ENCODE measurements at places on chromosomes 5 and 9. TPM values are rescaled to one million over a fixed set of nuclear protein-coding genes. Genes with fewer than 3 reads are reported as not detected.

DNA sequence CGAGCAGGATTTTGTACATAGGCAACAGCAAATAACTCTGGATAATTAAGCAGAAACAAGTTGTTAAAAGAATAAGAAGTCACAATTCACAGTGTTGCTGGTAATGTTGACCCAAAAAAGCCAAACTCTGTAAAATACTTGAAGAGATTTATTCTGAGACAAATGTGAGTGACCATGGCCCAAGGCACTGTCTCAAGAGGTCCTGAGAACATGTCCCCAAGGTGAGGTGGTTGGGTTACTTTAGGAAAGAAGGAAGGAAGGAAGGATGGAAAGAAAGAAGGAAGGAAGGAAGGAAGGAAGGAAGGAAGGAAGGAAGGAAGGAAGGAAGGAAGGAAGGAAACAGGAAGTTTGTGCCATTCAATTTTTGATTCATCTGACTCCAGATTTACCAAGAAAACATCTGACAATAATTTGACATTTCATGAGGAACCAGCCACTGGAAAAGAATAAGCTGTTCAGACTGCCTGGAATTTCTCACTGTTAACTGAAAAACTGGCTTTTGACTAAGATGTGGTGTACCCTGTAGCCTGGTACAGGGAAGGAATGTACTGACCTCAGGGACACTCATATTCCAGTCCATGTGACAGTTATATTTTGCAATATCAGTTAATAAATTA is 295.9 kb upstream of the TNC start:
- no peak for DNase-seq
- H3K36me3 ChIP-seq, result no peaks in the 10 kb centered on the region
- no peak overlapping the region for H3K27ac ChIP-seq
- peaks cover 6% of the 10 kb centered on the region for H3K27me3 ChIP-seq
- no peaks in the 10 kb centered on the region for H3K4me1 ChIP-seq

Gene BTNL9
- not detected for total RNA-seq

Gene DMRTA1
- not detected for total RNA-seq

Gene C9orf43
- total RNA-seq, result 0.34 TPM

Gene CCDC180
- total RNA-seq, result 5.1 TPM

DNA sequence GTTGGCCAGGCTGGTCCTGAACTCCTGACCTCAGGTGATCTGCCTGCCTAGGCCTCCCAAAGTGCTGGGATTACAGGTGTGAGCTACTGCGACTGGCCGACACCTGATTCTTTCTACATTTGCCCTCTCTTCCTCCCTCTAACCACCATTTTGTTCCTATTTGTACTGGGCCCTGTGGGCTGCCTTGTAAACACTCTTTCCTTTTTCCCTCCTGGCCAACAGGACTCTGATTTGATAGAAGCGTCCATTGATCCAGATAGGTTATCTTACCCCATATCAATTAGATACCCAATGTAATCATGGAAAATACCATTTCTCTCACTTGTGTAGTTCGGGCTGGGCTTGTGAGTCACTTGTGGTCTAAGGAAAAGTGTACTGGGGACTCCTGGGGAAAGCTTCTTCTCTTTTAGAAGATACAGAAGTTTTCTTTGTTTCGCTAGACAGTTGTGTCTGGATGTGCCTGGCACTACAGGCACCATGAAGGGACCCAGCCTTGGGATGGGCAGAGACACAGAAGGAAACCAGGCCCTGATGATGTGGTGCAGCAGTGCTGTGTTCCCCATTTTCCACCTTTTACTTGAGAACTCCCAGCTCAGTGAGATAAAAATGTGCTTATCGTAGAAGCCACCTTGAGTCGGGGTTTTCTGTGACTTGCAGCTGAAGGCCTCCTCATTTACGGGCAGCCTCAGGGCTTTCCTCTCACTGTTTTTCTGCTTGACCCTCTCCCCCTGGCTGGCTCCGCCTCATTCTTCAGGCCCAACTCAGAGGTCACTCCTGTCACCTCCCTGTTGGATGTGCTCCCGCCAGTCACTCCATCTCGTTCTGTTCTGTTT is 32.8 kb upstream of the CPEB4 start:
- H3K4me3 ChIP-seq, result no peak overlapping the region
- H3K36me3 ChIP-seq, result no peaks in the 10 kb centered on the region
- H3K27me3 ChIP-seq, result peaks cover 5% of the 10 kb centered on the region
- H3K27ac ChIP-seq, result no peak overlapping the region
- peaks cover 5% of the 10 kb centered on the region for H3K4me1 ChIP-seq

Gene DCP2
- total RNA-seq, result 128 TPM

Gene NMUR2
- not detected for total RNA-seq

- peaks cover 7% of the 10 kb centered on the region for H3K4me1 ChIP-seq
- no peaks in the 10 kb centered on the region for H3K36me3 ChIP-seq
- no peak overlapping the region for H3K27ac ChIP-seq
- no peak overlapping the region for H3K4me3 ChIP-seq
- peaks cover 40% of the 10 kb centered on the region for H3K27me3 ChIP-seq
These were observed 34.8 kb upstream of the DENND1A start for GRCh38 chr9:123964761-123965160.

Gene SYNPO
- total RNA-seq, result not detected

DNA sequence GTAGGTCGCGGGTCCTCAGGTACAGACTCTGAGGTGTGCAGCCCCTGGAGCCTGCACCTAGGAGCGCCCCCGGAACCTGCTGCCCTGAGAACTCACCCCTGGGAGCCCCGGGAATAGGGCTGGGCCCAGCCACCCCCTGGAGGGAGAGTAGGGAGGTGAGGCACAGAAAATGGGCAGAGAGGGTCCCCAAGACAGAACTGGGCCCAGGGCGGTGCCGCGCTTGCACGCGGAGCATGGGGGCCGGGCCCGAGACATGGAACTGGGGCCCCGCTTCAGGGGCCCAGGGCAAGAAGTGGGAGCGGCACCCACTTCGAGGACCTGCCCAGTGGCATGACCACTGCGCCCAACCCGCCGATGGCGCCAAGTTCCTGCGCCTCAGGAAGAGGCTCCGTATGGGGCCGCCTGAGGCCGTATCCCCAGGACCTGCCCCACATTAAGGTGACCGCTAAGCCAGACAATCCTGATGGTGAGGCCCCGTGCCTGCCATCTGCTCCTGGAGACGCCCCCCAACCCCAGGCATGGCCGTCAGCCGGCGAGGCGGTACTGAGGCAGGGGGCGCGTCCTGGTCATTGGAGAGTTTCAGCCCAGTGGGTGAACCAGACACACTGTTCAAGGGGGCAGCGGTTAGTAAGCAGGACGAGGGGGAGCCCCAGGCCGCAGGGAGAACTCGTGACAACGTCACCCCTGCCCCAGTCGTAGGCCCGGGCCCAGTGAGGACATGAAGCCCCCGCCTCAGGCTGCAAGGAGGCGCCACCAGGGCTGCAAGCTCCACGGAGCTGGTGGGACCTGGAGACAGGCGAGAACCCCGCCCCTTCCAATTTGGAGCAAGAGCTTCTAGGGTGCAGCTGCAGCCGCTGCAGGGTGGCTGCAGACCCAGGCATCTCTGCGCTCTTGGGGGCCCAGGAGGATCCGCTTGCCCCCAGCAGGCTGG is 89.5 kb upstream of the PUM3 start:
- no peaks in the 10 kb centered on the region for H3K27me3 ChIP-seq
- no peak overlapping the region for H3K4me3 ChIP-seq
- no peaks in the 10 kb centered on the region for H3K4me1 ChIP-seq
- DNase-seq, result no peak
- H3K36me3 ChIP-seq, result no peaks in the 10 kb centered on the region

GRCh38 chr9:79776581-79776980 is 204.8 kb downstream of the TLE4 start:
- H3K4me1 ChIP-seq, result no peaks in the 10 kb centered on the region
- peaks cover 6% of the 10 kb centered on the region for H3K27me3 ChIP-seq
- no peak for DNase-seq
- no peak overlapping the region for H3K4me3 ChIP-seq
- H3K36me3 ChIP-seq, result no peaks in the 10 kb centered on the region

DNA sequence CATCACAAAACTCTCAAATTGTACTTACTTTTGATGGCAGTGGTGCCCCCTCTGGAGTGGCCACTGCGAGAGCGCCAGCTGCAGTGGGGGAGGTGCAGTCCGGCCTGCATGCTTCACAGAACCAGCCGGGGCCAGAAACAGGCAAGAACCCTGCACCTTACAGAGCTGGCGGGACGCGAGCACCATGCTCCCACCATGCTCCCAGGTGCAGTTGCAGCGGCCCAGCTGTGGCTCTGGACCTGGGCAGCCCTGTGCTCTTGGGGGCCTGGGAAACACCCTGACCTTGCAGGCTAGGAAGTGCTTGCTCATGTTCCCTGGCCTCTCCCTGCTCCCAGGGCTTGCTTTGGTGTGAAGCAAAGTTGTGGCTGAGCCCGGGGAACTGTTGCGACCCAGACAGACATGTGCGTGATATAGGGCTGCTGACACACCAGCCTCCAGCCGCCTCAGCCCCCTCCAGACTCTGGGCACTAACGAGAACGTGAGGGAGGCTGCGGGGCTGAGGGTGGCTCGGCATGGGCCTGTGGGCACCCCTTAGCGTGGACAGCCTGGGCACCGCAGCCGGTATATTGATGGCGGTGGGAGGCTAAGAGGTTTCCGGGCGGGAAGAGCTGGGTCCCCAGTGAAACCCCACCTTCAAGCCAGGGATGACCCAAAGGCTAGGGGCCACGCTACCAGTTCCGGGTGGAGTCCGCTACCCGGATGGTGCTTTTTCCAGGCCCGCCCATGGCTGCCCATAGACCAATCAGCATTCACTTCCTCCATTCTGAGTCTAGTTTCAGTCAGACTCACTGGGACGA is 1809.9 kb upstream of the ACO1 start:
- no peak for DNase-seq
- no peaks in the 10 kb centered on the region for H3K36me3 ChIP-seq
- no peak overlapping the region for H3K27ac ChIP-seq

GRCh38 chr5:115369430-115370144 is 73.1 kb upstream of the CCDC112 start:
- DNase-seq, result no peak
- peaks cover 4% of the 10 kb centered on the region for H3K27me3 ChIP-seq
- no peak overlapping the region for H3K27ac ChIP-seq
- H3K36me3 ChIP-seq, result no peaks in the 10 kb centered on the region
- no peak overlapping the region for H3K4me3 ChIP-seq
- H3K4me1 ChIP-seq, result no peaks in the 10 kb centered on the region

DNA sequence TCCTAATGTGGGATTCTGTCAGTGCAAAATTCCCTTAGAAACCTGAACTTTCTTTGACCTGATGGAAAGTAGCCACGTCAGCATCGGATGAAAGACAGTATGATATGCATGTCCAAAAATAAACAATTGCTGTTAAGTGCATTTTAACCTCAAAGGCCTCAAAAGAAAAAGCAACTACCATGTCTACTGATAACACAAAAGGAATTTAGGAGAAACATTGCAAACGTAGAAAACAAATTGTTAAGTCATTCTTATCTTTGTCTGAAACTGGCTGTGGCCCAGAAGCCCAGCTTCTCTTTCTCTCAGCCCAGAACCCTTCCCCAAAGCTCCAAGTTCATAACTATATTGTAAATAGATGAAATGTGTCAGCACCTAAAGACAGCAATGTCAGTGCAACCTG is 11.1 kb upstream of the LHFPL2 start:
- H3K4me1 ChIP-seq, result no peaks in the 10 kb centered on the region
- H3K36me3 ChIP-seq, result no peaks in the 10 kb centered on the region
- H3K27me3 ChIP-seq, result peaks cover 37% of the 10 kb centered on the region
- DNase-seq, result no peak

DNA sequence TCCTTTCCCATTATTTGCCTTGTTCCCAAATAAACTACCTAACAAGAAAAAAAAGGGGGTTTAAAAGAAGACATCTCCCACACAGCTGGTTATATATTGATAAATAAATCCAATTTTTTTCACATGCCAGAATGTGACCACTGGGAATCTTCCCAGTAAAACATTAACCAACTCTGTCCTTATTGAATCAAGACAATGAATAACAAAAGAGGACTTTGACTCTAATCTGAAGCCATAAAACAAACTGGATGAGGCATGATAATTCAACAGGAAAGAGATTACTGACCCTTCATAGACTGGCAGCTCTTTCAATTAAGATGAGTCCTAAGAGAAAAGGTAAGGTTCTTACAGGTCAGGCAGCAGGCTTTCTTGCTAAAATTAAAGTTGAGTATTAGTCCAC is 165.8 kb upstream of the CDH6 start:
- no peak for DNase-seq
- H3K27me3 ChIP-seq, result no peaks in the 10 kb centered on the region
- H3K36me3 ChIP-seq, result no peaks in the 10 kb centered on the region
- H3K27ac ChIP-seq, result no peak overlapping the region

GRCh38 chr9:83701286-83701685 is 6.5 kb downstream of the UBQLN1 start:
- H3K27ac ChIP-seq, result no peak overlapping the region
- H3K4me1 ChIP-seq, result peaks cover 47% of the 10 kb centered on the region
- no peak overlapping the region for H3K4me3 ChIP-seq
- peaks cover 25% of the 10 kb centered on the region for H3K36me3 ChIP-seq
- no peaks in the 10 kb centered on the region for H3K27me3 ChIP-seq
- no peak for DNase-seq

Gene SLC25A2
- total RNA-seq, result 0.39 TPM

DNA sequence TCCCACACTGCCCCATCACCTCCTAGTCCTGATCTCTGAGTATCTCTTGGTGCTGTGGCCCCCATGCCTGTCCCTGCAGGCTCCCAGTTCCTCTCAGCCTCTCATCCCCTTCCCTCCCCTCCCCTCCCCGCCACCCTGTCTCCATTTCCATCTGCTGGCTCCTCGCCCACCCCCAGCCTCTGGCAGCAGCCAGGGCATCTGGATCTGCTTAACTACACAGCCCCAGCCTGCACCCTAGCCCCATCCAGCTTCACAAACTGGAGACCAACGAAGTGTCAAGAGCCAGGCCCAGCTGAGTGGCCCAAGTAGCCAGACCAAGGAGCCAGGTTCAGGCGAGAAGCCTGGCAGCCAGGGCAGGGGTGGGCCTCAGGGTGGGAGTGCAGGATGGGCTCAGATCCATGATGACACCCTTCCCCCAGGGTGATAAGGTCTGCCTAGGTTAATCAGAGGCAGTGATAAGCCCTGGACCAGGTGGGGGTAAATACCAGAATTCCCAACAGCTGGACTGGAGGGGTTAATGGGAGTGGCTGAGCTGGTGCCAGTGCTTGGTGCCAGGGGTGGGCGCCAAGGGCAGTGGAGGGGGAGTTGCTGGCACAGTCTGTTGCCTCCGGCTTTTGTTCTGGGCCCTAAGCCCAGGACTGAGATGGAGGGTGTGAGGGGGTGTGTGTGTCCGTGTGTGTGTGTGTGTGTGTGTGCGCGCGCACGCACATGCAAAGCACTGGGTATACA is 2.5 kb downstream of the IL11RA start:
- no peak overlapping the region for H3K4me3 ChIP-seq
- H3K4me1 ChIP-seq, result peaks cover 19% of the 10 kb centered on the region
- H3K27me3 ChIP-seq, result no peaks in the 10 kb centered on the region
- no peak overlapping the region for H3K27ac ChIP-seq

Gene NR5A1
- total RNA-seq, result not detected
